ENCODE measurements at places on chromosomes 7 and 10.
A peak's percentile ranks its signal among the peaks of the same experiment; 100 is the strongest.

DNA sequence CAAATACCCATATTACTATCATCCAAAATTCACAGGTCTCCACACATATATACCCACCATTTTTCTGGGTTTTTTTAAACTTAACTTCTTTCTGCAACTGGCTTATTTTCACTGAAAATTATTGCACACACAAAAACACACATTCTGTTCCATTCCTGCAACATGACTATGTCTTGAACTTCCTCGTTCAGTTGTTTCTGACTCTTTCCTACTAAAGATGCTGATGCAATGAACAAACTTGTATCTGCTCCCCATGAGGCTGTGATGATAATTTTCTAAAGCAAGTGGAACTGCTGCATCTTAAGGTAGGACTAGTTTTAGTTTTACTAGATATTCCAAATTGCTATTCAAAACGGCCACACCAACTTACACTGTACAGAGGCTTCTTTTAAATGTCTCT, 77.7 kb downstream of the OSBPL3 start:
- peak; percentile 13 for DNase-seq

DNA sequence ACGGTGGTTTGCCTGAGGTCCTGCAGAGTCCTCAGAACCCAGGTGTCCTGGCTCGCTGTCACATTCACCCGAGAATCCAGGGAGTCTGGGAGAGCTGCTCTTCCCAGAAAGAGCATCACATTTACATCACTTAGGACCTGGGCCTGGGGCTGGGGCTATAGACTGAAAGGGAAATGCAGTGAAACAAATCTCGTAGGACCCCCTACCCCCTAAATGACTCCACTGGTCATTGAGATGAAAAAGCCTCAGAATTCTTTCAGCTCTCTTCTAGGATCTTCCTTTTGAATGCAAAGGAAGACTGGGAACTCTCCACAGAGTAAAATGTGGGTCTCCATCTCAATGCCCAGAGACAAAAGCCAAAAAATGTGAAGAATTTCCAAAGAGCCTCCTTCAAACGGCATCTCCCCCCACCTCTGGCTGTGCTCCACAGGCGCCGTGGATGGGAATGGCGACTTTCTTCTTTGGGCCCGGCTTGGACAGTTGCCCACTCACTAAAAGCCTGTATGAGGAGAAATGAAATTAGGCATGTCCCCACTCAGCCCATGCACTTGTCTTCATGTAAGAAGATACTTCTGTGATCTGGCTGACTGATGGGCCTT, 49.0 kb upstream of the PODXL start:
- DNase-seq, result no peak

GRCh38 chr10:127243490-127244272, 47.3 kb upstream of the INSYN2A start:
- peak; percentile 42 for DNase-seq

DNA sequence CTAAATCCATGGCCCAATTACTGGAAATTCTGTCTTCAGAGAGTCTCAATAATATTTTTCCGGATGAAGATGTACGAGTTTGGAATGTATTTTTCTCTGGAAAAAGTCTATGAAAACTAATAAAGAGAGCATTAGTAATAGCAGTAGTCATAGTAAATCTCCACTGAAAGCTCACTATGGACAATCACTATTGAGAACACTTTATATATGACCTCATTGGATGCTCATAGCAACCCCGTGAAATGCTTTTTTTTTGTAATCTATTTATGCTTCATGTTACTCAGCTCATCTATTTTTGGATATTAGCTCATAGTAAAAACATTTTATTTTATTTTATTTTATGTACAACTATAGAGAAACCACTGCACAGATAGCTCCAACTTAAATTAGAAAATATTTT, 94.3 kb upstream of the MYO3A start:
- DNase-seq, result no peak

DNA sequence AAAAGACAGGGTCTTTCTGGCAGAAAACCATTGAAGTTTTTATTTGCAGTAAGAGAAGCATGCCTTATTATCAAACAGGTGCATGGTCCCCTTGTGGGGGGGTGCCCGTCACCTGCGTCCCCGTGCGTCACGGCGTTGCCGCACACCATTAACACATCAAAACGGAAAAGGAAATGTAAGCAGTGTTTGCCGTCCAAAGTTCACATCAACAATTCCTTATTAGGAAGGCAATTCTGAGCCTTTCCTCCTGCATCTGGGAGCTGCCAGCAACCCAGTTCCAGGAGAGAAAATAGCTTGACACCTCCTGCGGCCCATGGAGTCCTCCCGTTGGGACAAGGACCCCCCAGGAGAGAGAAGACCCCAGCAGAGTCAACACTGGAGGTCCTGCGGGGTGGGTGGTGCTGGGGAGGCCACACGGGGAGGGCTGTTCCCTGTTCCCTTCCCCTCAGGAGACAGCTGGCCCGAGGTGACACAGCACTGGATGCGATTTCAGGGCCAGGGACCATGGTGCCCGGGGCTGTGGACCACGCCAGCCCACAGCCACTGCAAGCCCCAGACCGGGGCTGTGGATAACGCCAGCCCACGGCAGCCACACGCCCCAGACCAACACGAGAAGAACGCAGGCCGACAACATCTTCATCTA, 39.5 kb downstream of the DIP2C start:
- no peak for DNase-seq

GRCh38 chr10:29728541-29729049, 93.8 kb upstream of the SVIL start:
- no peak for DNase-seq

GRCh38 chr10:3364768-3365480, 192.3 kb upstream of the PITRM1 start:
- no peak for DNase-seq

GRCh38 chr7:71459132-71459531, 327.2 kb downstream of the GALNT17 start:
- no peak for DNase-seq

DNA sequence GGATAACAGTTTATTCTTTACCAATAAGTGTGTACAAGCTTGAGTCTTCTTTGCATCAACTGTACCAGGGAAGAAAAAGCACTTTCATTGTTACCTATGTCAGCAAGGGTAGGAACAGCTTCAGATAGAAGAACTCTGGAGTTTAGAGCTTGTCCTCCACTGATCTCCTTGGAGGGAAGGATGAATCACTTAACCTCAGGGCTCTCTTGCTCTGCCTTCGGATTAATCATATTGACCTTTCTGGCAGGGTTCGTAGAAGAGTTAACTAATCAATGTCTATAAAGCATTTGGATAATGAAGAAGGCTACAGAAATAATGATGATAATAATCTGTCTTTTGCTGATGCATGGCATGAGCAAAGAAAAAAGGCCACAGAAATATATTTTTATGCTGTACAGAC, 339.5 kb upstream of the TPK1 start:
- no peak for DNase-seq

DNA sequence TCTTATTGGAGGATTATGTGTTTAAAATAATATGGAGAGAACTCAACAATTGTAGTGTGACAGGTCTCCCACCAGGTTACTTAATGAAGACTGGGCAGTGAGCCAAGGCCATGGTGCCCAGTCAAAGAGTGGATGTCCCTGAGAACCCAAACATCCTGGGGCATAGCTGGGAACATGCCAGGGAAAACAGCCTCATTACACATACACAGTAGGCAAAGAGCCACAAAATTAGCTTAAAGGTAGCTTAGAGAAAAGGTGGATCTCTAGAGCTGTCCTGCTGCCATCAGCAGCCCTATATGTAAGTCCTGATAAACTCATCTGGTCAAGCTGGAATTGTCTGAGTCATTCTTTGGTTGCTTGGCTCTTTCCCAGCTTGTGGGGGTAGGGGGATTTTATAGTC, 287.8 kb downstream of the PHF14 start:
- no peak for DNase-seq

DNA sequence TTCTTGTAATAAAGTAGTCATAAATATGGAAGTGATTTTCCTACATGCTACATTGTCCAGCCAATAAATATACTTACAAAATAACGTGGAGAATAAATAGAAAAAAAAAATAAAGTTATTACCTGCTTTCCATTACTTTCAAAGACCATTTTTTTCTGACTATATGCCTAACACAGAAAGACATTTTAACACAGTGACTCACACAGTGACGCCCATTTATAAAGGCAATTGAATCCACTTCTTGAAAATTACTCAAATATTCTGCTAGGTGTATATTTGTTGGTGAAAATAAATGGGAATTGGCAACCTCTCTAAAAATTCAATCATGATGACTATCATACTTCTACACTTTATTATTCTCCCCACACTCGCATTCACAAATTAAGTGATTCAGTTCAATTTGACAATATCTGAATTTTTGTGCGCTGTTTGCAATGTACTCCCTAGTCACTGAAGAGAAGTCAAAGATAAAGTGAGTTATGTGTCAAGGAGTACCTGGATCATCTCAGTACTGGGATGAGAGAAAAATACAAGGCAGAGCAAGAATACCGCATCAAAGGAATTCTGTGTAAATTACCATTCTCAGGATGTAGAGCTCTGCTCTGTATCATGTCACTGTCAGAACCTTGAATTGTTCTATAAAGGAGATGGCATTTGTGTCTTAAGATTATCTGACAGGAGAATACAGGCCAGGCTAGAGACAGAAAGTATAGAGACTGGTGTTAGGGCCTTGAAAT, 642.7 kb downstream of the IPMK start:
- no peak for DNase-seq

DNA sequence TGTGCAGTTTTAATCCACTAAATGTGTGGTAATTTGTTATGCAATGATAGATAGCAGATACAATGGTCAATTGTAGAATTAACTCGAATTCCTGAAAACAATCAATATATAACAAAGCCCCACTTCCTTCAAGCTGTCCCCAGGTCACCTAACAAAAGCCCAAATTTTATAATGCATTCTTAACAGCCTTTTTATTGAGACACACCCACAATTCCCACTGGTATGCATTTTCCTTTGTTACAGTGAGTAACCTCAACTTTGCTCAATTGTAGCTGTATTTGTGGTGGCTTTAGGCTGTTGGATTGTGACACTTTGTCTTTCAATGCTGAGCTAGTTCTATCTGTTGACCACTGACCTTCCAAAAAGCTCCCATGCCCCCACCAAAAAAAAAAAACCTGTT, 279.8 kb upstream of the CACNA2D1 start:
- no peak for DNase-seq

DNA sequence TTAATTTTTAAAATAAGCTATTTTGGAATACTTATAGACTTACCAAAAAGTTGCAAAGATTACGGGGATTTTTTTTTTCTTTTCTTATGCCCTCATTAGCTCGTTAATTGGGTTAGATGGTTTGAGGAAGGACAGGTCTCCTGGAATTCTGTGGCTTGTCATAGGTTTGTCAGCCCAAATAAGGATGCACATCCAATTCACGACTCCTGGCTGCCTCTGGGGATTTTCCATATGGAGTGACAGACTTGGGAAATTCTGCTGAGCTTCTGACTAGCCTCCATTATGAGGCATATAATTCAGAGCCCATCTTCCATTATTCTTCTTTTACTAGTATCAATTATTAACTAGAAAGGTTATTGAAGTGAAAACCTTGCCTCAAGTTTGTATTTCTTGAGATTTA, 102.1 kb downstream of the AUTS2 start:
- DNase-seq, result no peak

- no peak for DNase-seq
Measured at GRCh38 chr7:5469375-5470166, 45.9 kb upstream of the TNRC18 start.

GRCh38 chr10:89479771-89480446, 55.5 kb downstream of the SLC16A12 start:
- DNase-seq, result no peak

DNA sequence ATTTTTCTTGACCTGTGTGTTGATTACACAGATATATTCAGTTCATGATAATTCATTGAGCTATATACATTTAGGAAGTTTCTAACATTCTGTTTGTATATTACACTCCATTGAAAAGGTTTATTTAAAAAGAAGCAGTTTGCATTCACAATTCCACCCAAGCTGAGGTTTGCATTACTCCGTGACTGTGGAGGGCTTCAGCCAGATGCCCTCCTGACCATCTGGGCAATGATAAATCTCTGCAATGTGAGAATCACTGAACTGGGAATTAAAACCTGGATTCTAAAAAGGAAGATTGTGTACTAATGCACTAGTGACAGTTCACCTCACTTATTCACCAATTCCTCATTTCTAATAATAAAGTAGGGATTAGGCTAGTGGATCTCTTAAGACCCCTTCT, 36.4 kb upstream of the CYP2C9 start:
- no peak for DNase-seq

- DNase-seq, result no peak
Measured at GRCh38 chr7:37290731-37291130, 157.9 kb downstream of the ELMO1 start.

- peak; percentile 47 for DNase-seq
Measured at GRCh38 chr10:73408978-73409521, 4.8 kb downstream of the ANXA7 start.

DNA sequence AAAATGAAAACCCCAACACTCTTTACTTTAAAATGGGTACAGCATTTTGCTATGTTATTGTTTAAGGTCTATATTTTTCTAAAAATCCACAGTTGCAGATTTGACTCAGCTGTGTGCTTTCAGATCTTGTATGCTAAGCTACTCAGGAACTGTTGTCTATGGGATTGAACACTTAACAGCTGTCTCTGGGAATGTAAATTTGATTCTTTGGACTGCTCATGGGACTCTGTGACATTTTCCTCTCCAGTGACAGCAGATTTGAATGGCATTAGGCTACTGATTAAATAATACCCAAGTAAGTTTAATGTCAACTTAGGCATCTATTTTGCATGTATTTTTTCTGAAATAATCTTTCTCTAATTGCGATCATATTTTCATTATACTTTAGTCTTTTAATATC, 1.7 kb upstream of the CD36 start:
- DNase-seq, result peak; percentile 47

DNA sequence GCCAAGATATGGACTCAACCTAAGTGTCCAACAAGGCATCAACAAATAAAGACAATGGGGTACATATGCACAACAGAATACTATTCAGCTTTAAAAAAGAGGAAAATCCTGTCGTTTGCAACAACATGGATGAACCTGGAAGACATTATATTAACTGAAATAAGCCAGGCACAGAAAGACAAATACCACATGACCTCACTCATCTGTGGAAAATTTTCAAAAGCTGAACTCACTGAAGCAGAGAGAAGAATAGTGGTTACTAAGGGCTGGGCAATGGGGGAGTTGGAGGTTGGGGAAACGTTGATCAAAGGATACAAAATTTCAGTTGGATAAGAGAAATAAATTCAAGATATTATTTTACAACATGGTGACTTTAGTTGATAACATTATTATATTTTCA, 221.4 kb upstream of the PITRM1 start:
- no peak for DNase-seq

GRCh38 chr7:50068026-50068425, 25.0 kb downstream of the ZPBP start:
- peak; percentile 51 for DNase-seq

GRCh38 chr7:4663239-4664018, 18.7 kb upstream of the FOXK1 start:
- no peak for DNase-seq

GRCh38 chr7:156673454-156673853, 32.9 kb downstream of the RNF32 start:
- DNase-seq, result no peak

- no peak for DNase-seq
Measured at GRCh38 chr10:16367621-16368292, 69.1 kb upstream of the PTER start.

- DNase-seq, result peak; percentile 88
Measured at GRCh38 chr10:63157845-63158624, 24.9 kb downstream of the NRBF2 start.

All from OCI-M1 (cell line).